ENCODE measurements at places on chromosomes 2 and 18.

DNA sequence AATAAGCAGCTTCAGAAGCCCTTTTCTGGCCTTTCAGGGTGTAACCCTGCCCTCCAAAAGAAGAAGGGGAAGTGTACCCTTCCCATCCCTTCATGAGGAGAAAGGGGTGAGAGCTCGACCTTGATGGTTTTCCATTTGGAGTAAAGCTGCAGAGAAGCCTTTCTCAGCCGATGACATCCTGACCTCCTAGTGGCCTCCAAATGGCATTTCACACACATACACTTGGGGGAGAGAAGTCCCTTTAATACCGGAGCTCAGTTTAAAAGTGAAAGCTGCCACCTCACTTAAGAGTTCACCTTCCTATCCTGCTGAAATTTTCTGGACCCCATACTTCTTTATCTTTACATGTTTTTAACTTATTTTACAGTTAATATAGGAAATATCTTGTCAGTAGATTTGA is 716.7 kb downstream of the DCDC2C start:
- DNase-seq, result no peak

DNA sequence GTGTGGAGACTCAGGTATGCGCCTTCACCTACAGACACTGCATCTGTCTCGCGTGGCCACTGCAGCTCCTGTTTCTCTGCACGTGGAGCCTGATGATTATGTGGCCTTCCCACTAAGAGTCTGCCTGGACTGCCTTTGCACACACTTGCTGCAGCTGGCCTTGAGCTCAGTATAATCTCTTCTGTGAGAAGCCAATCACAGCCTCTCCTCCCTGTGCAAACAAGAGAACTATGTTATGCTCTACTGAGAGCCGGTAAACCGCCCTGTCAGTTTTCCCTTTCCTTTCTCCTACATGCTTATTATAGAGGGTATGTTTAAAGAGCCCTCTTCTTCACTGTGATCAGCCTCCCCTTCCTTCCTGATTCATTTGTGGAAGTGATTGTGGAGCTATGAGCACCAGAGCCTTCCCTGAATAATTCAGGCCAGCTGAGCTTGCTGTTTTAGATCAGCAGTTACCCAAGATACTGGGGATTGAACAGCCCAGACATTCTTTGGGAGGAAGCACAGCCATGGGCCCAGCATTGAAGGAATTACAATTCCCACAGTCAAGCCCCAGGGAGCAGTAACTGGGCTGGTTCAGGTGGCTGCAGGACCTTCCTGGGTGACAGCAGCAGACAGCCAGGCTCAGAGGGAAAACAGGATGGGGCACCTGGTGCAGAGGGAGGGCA is 3.7 kb upstream of the TGFA start:
- no peak for DNase-seq

- DNase-seq, result no peak
Measured at GRCh38 chr2:187017438-187017837, 168.5 kb upstream of the ZSWIM2 start.

GRCh38 chr2:96540136-96540535 is 3.6 kb downstream of the ARID5A start:
- no peak for DNase-seq

DNA sequence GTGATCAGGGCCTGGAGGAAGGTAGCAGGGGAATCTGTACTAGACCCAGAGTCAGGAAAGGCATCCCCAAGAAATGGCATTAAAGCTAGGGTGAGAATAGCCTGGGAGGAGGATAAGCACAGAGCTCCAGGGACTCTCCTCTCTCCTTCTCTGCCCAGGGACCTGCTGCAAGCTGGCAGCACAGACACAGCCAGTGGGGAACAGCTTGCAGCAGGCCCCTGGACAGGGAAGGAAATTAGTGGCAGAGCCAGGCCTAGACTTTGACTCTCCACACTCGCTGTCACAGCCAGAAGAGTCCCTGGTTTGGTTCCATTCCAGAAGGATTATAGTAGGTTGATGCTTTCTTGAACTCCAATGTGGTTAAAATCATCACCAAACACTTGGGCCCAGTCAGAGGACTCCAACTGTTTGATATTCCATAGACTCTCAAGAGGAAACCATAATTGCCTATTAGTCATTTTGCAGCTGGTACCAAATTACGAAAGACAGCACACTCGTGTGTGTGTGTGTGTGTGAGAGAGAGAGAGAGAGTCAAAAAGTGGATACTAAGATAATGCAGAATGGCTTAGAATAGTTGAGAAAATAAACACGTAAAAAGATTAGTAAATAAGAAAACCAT is 95.5 kb upstream of the ATP8B1 start:
- DNase-seq, result no peak

DNA sequence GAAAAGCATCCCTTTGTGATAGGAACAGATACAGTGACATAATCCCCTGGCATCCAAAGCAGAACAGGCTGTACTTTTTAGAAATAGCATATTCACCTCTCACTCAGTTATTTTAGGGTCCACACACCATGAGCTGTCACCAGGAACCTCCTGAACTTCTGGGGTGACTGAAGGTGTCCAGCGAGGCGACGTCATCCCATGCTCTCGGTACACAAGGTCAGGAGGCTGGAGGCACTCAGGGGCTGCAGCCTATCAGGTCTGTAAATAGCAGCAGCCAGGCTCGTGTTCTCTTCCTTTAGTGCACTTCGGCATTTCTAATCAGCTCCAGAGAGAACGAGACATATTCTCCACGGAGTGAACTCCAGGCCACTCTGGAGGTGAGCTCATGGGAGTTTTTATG is 98.3 kb downstream of the GATA6 start:
- no peak for DNase-seq

GRCh38 chr18:48405978-48406377 is 3.2 kb downstream of the ZBTB7C start:
- no peak for DNase-seq

GRCh38 chr2:212484563-212485080 is 54.0 kb downstream of the ERBB4 start:
- DNase-seq, result no peak

- DNase-seq, result peak; percentile 59
Measured at GRCh38 chr2:85648619-85649018, 19.4 kb downstream of the SFTPB start.

DNA sequence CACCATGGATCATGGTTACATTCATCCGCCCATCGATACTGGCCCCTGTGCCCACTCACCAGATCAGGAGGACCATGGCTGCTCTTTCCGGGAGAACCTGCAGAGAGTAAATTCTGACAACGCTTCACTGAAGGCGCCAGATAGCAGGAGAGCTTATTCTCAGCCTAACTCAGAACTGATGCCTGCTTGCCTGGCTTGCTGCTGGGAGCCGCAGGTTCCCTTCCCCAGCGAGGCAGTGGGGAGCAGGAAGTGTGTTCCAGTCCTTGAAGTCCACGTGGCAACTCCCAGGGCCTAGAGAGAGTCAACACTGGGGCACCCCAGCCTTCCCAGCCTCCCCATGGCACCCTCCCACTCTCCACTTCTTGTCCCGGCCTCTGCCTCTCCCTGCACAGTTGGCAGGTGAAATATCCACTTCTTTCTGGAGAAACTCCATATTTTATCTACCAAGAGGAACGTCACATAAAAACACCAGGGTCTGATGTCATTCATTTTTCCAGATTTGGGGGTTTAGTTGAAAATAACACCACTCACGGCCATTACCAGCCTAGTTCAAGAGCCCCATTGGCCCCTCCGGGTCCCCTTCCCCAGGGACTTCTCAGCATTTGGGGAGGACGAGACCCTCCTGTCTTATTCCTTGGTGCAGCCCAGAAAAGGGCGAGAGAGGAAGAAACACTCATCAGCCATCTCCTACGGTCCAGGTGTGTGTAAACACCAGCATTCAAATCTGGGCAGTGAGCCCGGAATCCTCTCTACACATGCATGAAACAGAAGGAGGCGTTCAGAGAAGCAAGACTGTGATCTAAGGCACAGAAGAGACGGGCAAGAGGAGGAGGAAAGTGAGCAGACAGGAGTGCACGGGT is 3.5 kb upstream of the TUBB6 start:
- DNase-seq, result no peak

GRCh38 chr2:137168552-137168951 is 403.2 kb downstream of the THSD7B start:
- DNase-seq, result no peak

DNA sequence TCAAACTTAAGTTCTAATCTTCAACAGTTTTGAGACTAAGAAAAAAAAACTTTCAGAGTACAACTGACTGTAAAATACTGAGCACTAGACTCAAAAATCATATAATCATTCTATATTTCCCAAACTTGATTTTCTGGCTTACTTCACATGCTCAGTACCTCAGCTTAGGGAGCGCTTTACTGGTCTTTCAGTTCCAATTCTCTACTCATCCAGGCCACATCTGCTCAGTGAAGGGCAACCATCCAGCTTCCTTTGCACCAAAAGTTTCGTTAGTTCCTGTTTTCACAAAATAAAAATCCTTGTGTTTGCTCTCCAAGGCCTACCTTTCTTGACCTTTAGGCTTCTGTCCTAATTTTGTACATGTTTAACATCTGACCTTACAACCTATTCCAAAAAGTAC is 287.6 kb upstream of the LRRTM1 start:
- DNase-seq, result no peak

DNA sequence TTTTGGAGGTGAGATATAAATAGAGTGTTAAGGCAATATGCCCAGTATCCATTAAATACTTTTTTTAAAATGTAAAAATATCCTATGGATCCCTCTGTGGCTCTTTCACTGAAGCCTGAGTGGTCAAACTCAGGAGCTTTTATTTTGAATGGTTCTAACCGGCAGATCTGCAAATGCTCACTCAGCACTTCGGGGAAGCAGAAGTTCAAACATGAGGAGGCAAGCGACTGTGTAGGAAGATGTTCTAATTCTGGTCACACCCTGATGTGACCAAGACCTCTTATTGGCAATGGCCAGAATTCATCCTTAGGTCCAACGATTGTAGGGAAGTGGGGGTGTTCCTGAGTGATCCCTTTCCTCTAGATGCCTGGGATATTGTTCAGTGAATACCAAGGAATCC is 168.8 kb downstream of the CDCA7 start:
- no peak for DNase-seq

DNA sequence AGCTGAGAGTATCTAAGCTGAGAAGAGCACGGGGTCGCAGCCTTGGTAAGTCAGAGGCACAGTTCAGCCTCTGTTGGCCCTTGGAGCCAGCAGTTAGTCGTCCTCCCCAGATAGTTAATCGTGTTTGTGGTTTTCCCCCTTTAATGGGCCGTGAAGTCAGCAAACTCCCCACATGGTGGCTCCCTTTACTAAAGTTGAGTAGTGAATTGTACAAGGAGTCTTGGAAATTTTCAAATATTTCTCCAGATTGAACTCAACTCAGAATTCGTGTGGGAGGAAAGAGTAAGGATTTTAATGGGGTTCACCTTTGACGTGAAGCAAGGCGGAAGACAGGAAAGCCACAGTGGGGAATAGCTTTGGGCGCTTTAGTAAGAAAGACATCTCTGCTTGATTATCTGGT is 2.4 kb upstream of the ADCYAP1 start:
- DNase-seq, result no peak

- no peak for DNase-seq
Measured at GRCh38 chr2:239033801-239034560, 186.1 kb downstream of the TWIST2 start.

- DNase-seq, result no peak
Measured at GRCh38 chr18:43777636-43778304, 500.5 kb upstream of the SYT4 start.

DNA sequence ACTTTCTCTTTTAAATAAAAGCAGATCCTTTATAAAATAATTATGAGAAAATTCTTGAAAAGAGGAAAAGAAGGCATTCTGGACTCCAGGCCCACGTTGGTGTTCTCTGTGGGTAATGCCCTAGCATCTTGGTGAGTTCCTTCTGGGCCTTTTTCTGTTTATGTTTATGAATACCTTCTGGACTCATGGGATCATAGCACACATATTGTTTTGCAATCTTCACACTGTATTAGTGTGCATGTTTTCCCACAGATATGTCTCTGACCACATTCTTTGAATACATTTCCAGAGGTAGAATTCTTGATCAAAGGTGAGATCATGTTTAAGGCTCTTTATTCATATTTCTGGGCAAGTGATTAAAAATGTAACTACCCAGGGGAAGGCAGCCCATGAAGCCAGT is 15.9 kb downstream of the GLI2 start:
- DNase-seq, result no peak

- no peak for DNase-seq
Measured at GRCh38 chr2:52107124-52107523, 1075.2 kb upstream of the NRXN1 start.

DNA sequence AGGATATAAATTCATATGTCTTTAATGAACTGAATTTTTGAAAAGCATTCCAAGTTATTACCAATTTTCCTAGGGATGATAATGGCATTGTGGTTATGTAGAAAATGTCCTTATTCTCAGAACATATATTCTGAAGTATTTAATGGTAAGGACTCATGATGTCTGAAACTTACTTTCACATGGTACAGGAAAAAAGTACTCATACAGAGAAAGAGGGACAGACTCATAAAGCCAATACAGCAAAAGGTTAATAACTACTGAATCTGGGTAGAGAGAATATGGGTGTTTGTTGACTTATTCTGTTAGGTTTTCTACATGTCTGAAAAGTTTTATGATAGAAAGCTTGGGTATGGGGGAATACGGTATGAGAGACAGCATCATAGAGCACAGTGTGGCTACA is 84.3 kb upstream of the SERTAD2 start:
- no peak for DNase-seq

- DNase-seq, result no peak
Measured at GRCh38 chr2:147108548-147108947, 736.3 kb upstream of the ACVR2A start.

GRCh38 chr2:129793431-129793902 is 186.0 kb upstream of the RAB6C start:
- DNase-seq, result no peak

DNA sequence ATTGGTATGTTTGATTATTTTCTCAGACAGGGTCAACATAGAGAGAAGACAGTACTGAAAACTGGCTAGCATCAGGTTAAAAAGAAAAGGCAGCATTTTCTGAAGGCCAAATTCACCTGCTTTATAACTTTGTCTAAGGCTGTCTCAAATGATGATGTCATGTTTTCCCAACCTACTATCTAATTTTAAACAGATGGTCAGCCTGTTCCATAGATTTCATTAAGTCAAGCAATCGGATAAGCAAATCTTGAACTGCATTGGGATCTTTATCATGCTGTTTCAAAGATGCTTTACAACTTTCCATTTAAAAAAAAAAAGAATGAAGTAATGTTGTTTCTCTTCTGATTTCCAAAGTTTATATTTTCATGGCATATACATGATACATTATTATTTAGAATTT is 56.3 kb upstream of the SPOPL start:
- DNase-seq, result no peak

DNA sequence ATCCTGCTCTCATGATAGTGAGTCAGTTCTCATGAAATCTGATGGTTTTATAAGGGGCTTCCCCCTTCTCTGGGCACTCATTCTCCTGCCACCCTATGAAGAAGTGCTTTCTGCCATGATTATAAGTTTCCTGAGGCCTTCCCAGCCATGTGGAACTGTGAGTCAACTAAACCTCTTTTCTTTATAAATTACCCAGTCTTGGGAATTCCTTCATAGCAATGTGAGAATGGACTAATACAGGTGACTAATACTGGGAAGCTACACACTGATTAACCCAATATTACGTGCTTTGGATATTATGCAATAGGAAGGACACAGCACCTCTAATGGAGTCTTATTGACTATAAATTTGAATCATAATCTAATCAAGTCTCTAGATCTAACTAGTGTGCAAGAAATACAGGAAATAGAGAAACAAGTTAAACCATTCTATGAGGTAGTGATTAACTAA is 107.2 kb upstream of the ETAA1 start:
- DNase-seq, result no peak

- no peak for DNase-seq
Measured at GRCh38 chr2:189654641-189655040, 6.6 kb upstream of the ASNSD1 start.
